ENCODE measurements at places on chromosomes 16 and 17. TPM values are rescaled to one million over a fixed set of nuclear protein-coding genes. Genes with fewer than 3 reads are reported as not detected.
A peak's percentile ranks its signal among the peaks of the same experiment; 100 is the strongest.

ITGB3 gene
- total RNA-seq, result 0.52 TPM

USP31 gene
- total RNA-seq, result 6.6 TPM

TAC4 gene
- not detected for total RNA-seq

- H3K36me3 ChIP-seq, result no peaks in the 10 kb centered on the region
- no peaks in the 10 kb centered on the region for H3K4me1 ChIP-seq
- no peak overlapping the region for H3K27ac ChIP-seq
- no peaks in the 10 kb centered on the region for H3K27me3 ChIP-seq
- H3K4me3 ChIP-seq, result no peak overlapping the region
Measured at GRCh38 chr16:53775821-53776431, 72.0 kb downstream of the FTO start.

GRCh38 chr16:50737420-50737959 is 4.4 kb upstream of the CYLD start:
- no peak overlapping the region for H3K27ac ChIP-seq
- peaks cover 27% of the 10 kb centered on the region for H3K36me3 ChIP-seq
- peaks cover 25% of the 10 kb centered on the region for H3K4me1 ChIP-seq

DNA sequence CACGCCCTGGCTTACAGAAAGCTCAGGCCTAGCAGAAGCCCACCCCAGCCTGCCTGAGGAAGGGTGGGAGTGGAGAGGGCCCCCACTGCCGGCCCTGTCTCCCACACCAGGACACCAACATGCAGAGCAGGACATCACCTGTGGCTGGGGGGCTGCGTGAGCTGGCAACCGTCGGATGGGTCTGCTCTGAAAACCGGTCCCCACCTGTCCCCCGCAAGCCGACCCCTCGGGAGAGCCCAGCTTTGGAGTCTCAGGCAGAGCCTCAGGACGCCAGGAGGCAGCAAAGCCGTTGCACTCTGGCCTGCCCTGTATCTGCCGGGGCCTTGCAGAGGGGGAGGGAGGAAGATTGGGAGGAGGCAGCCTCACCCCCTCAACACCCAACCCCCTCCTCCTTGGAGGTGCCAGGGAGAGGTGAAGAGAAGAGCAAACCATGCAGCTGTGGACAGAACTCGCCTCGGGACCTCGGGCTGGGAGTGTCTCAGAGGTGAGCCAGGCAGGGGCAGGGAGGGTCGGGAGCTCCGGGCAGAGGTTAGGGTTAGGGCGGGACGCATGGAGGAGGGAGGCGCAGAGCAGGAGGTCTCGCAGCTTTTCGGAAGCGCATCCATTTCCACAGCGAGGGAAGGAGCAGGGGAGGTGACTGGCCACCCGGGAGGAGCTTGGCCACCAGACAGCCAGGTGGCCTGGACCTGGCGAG is 30.4 kb upstream of the ZC3H18 start:
- DNase-seq, result no peak
- peaks cover 8% of the 10 kb centered on the region for H3K4me1 ChIP-seq
- H3K4me3 ChIP-seq, result no peak overlapping the region
- H3K36me3 ChIP-seq, result peaks cover 11% of the 10 kb centered on the region
- peaks cover 4% of the 10 kb centered on the region for H3K27me3 ChIP-seq
- H3K27ac ChIP-seq, result no peak overlapping the region

GRCh38 chr17:82077617-82078358 is 12.2 kb upstream of the DUS1L start:
- no peak overlapping the region for H3K27ac ChIP-seq
- H3K36me3 ChIP-seq, result peaks cover 6% of the 10 kb centered on the region
- H3K4me3 ChIP-seq, result no peak overlapping the region
- H3K4me1 ChIP-seq, result no peaks in the 10 kb centered on the region

- H3K27ac ChIP-seq, result peak overlapping the region; percentile 36
- DNase-seq, result peak; percentile 65
- H3K4me1 ChIP-seq, result peaks cover 33% of the 10 kb centered on the region
- H3K36me3 ChIP-seq, result peaks cover 8% of the 10 kb centered on the region
- H3K27me3 ChIP-seq, result peaks cover 5% of the 10 kb centered on the region
Measured at GRCh38 chr17:1485423-1486376, 6.8 kb downstream of the MYO1C start.

GRCh38 chr16:83392743-83393142 is 415.0 kb upstream of the HSBP1 start:
- no peak for DNase-seq
- H3K27ac ChIP-seq, result no peak overlapping the region
- no peaks in the 10 kb centered on the region for H3K27me3 ChIP-seq
- no peaks in the 10 kb centered on the region for H3K4me1 ChIP-seq
- H3K36me3 ChIP-seq, result no peaks in the 10 kb centered on the region

GRCh38 chr16:4586291-4586690 is 28.4 kb downstream of the UBALD1 start:
- H3K27me3 ChIP-seq, result peaks cover 14% of the 10 kb centered on the region
- H3K27ac ChIP-seq, result no peak overlapping the region
- H3K4me3 ChIP-seq, result no peak overlapping the region
- no peak for DNase-seq
